KG1 (cell line): ENCODE measurements at places on chromosomes 16 and 17.

- DNase-seq: no peak
Observed at GRCh38 chr16:8963010-8963820, 491 bp downstream of the USP7 start.

DNA sequence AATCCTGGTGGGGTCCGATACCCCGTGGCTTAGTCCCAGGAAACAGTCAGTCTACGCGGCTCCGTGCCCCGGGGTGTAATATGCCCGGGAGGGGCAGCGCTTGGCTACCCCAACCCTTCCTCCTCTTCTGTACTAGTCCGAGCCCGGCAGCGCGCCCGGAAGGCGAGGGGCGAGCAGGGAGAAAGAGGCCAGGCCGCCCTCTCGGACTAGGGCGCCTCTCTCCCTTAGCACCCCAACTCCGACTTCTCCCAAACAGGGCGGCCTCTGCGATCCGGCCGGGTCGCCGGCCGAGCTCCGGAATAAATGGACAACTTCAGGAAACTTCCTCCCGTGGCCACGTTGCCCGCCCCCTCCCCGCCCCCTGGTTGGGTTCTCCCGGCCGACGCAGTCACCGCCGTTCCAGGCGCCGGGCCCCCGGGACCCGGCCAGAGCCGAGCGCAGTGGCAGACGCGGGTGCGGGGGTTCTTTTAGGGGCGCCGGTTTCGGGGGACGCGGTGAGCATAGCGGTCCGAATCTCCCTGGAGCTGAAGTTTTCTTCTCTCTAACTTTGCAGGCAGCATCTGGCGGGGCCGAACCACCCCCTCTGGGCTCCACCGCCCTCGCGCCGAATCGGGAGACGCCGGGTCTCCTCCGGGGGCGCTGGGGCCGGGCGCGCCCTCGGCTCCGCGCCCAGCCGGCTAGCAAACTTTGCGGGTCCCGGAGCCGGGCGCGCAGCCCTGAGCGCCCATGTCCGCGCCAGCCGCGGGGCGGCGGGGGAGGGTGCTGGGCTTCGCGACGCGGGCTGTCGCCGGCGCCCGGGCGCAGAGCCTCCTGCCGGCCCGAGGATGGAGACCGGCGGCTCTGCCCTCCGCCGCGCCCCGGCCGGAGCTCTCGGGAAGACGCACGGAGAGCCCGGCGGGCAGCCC lies at the start of gene SDK2:
Gene SDK2 (minus strand): TSS at position 301 of the 905 bp plus-strand sequence. CDS start 357 bp downstream, outside the sequence.
- no peak for DNase-seq

DNA sequence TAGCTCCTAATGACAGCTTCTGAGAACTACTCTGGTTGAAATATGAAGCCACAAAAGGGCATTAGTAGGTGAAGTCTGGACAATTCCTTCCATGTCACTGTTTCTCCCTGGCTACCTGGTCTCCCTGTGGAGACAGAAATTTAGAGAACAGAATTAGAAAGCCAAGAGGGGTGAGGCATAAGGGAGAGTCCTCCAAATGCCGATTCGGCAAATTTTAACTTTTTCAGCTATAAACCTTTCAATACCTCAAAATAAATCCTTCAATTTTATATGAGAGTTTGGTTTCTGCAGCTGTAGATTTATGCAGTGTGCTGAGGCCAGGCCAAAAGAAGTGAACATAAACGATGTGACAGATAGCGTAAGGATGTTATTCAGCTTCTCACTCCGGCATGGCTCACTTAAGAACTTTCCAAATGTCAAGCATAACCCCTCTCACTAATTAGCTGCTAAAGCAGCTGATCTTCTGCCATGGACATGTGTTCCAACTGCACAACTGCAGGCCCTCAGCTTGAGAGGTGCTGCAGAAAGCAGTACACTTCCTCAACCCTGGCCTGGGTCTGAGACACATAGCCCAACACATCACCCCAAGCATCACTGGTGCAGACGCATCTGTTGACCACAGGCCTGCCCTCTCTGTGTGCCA lies 247.9 kb upstream of the SOX9 start:
- DNase-seq: no peak

DNA sequence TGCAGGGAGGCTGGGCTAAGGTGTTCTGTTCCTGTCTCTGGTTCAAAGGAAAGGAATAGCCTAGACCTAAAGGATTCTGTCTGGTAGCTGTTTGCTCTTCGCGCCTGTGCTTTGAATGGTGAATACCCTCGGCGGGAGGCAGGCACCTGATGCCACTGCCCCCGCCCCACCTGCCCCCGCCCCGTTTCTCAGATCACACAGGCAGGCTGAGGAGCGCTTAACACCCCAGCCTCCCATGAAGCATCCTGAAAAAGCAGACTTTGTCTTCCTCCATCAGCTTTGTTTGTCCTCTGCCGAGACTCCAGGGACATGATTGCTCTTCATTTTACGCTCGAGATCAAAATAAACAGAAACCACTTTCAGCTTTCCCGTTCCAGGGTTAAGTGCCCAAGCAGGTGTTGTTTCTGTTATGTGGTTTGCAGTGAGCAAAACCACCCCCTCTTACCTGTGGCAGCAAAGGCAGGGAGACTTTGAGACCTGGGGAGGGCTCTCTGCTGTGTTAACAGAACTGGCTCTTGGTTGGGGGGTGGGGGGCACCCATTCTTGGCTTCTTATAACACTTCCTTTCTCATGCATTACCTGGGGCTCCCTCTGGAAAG lies 452.1 kb downstream of the WWOX start:
- no peak for DNase-seq

GRCh38 chr17:60548990-60549389 lies 22.9 kb upstream of the APPBP2 start:
- DNase-seq: no peak

DNA sequence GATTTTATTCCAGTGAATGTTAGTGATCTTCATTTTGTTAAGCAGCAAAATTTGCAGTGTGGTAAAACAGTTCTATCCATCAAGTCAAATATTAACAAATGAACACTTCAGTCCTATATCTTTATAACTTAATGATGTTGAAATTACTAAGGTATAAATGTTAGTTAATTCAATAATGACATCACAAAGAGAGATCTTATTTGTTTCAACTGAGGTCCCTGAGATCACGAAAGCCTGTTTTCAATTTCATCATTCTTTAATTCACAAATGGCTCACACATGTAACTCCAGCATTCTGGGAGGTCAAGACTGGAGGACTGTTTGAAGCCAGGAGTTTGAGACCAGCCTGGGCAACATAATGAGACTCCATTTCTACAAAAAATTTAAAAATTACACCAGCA lies 13.9 kb downstream of the SMURF2 start:
- DNase-seq: no peak

GRCh38 chr17:48544349-48545021 lies 424 bp downstream of the HOXB2 start:
- peak; percentile 56 for DNase-seq

GRCh38 chr16:66934138-66934838 lies at the start of gene CIAO2B:
Gene CIAO2B (minus strand): TSS chr16:66934402. CDS start chr16:66934364, 38 bp downstream.
- DNase-seq: peak; percentile 62

DNA sequence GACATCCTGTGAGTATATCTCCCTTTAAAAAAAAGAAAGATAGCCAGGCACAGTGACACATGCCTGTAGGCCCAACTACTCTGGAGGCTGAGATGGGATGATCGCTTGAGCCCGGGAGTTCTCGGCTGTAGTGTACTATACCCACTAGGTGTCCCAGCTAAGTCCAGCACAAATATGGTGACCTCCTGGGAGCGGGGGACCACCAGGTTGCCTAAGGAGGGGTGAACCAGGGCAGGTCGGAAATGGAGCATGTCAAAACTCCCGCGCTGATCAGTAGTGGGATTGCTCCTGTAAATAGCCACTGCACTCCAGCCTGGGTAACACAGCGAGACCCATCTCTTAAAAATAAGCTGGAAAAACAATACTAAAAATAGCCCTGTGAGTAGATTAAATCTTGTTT lies 29.4 kb downstream of the GINS2 start:
- no peak for DNase-seq

DNA sequence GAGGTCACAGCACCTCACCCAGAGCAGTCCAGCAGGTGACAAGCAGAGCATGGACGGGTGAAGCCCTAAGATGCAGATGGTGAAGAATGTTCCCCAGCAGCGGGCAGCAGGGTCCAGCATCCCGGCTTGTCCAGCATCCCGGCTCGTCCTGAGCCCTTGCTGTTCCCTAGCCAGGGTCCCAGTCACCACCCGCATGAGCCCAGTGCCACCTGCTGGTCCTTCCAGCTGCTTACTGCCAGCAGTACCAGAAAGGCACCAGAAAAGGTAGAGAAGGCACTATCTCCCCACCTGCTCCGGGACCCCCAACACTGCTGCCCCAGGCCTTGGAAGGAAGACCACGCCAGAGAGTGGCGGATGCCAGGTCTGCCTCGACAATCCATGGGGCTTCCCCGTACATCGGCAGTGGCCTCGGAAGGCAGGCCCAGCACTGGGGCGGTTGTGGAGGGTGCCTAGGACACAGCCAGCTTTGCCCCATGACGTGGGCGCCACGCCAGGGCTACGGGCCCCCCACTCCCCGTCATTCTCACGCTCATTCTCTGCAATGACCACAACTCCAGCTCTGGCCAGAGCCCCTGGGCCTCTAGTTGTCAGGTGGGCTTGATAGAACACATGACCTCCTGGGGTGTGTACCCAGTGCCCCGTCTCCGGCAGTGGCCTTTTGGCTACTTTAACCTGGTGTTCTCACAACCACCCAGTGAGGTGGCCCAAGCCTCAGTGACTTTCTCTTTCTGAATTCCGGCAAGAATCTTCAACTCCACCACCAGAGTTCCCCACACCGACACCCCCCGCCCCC lies 1.4 kb downstream of the CENPX start:
- DNase-seq: peak; percentile 58

GRCh38 chr16:79272141-79272577 lies 328.4 kb downstream of the MAF start:
- no peak for DNase-seq

- DNase-seq: no peak
Observed at GRCh38 chr16:19389246-19389645, 28.4 kb upstream of the TMC5 start.

DNA sequence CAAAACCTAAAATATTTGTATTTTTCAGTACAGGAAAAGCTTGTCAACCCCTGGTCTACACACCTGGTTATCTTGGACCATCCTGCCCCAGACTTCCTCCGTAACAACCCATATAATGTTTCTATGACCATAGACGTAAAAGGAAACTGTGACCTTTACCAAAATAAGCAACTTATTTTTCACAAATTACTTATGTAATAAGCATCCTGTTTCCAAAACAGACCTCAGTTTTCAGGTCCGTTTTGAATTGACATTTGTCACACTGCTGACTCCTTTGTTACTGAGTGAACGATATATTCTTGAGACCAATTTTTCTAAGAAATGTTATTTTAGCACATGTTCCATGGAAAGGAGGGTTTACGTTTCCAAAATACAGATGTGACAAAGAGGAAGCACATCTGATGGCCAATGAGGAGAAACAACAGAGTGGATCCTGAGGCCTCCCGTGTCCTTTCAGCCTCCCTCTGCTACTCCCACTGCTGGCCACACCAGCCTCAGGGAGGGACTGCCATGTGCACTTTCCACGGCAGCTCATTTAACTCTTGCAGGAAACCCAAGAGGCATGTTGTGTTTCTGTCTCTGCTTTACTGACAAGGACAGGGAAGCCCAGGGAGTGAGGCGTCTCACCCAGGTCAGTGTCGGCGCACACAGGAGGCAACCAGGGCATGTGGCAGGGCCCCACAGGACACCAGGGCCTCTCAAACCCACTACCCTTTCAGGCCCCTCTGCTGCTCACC lies 20.1 kb upstream of the ALDH3A1 start:
- peak; percentile 2 for DNase-seq

DNA sequence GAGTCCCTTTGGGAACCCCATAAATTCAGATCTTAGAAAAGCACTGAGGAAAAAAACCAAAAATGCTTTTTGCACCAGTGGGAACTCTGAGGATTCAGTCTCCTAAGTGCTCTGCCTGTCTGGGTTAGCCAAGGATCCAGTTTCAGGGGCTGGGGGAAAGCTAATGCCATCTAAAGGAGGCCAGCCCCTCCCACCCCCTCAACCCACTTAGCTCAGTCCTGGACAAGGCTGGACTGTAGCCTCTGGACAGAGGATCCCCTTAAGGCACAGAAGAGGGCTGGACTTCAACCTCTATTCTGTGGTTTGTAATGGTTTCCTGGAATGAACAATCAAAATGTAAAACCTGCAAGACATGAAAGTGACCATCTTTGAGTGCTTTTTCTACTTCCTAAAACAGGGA lies 356.1 kb upstream of the ZFHX3 start:
- no peak for DNase-seq

- DNase-seq: no peak
Observed at GRCh38 chr16:27303256-27304100, 10.3 kb upstream of the IL4R start.

DNA sequence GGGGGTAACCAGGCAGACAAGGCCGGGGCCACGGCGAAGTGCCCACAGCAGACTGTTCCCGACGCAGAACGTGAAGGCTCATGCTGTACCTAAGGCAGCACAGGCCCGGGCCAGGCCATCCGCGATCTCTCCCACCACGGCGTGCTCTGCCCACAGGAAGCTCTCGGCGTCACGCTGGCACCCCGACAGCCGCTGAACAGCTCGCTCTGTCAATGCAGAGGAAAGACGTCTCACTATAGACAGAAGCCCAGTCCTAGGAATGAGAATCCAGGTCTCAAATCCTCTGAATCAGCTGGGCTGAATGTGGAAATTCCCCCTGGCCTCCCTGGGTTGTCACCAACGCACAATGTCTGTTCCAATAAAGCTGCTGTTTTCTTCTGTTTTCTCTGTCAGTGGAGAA lies 21.4 kb downstream of the SERPINF1 start:
- no peak for DNase-seq

DNA sequence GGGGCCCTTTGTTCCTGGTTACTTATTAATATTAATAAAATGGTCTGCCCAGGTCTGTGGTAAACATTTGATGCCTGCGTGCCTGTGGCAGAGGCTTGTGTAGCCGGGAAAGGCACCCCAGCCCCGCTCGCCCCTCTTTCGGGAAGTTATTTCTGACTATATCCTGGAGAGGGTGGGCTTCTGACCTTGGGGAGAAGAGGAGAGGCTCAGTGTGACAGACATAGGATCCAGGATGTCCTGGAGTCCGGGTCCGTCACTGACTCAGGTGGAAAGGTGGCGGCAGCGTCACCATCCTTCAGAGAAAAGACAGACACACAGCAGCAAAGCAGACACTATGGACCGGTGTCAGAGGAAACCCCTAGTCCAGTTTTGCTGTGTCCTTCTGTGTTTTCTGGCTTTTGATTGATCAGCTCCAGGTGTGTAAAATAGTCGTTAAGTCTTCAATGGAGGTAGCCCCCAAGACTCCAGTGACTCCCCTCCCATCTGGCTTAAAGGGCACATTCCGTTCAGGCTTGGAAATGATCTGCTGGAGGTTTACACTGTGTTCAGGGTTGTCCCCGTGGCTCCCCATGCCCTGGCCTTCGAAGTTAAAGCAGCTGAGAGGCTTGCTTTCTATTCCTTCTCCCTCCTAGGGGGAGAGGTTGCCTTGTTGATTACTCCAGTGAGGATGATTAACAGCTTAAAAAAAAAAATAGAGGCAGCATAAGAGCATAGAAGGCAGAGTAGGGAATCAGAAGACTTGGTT lies 81.6 kb downstream of the CCDC182 start:
- no peak for DNase-seq

- DNase-seq: no peak
Observed at GRCh38 chr16:84247844-84248243, 8.0 kb upstream of the KCNG4 start.
